ENCODE measurements at places on chromosomes 6 and 20.

DNA sequence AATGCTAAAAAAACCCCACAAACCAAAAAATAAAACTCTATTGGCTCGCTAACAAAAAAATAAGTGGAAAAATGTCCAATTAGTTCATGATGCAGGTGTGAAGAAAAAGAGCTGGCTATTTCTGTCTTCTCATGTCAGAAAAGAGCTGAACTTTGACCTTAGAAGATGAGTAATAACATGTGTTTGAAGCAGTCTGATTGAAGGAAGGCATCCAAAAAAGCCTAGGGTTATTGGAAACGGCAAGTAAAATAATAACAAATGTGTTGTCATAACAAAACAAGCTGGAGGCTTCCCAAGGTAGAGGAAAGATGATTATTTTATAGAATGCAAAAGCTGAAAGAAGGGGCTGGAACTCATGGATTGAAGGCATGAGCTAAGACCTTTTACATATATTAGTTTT lies 94.4 kb upstream of the FAM184A start:
- DNase-seq = no peak

GRCh38 chr6:100923481-100924165 lies 42.5 kb upstream of the ASCC3 start:
- no peak for DNase-seq

DNA sequence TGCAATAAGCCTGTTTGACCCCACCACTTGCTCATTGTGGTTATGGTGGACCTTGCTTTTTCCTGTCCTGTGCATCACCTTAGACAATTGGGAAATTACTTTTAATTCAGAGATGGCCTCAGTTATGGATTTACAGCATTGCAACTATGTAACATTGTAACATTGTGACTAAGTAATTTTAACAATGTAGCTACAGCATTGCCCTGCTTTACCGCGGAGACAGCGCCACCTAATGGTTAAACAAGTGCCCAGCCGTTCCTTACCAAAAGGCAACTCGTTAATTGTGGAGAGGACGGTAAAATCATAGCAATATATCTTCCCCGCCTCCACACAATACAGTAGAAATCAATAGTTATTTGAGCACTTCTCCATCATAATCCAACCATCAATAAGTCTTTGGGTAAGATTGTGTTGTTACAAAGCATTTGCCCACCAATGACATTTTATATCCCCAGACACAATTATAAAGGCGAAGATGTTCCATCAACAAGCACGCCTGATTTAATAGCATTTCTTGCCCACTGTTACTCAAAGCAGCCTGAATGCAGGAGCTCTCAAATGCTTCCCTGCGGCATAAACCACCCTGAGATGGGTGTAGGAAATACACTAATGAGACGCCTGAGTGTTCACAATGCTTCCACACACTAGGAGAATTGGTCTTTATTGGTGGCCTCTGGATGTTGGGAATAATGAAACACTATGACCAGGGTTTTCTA lies 93.7 kb downstream of the PROKR2 start:
- DNase-seq = peak; percentile 72

GRCh38 chr20:58876437-58876836 lies 23.9 kb downstream of the GNAS start:
- DNase-seq = no peak

DNA sequence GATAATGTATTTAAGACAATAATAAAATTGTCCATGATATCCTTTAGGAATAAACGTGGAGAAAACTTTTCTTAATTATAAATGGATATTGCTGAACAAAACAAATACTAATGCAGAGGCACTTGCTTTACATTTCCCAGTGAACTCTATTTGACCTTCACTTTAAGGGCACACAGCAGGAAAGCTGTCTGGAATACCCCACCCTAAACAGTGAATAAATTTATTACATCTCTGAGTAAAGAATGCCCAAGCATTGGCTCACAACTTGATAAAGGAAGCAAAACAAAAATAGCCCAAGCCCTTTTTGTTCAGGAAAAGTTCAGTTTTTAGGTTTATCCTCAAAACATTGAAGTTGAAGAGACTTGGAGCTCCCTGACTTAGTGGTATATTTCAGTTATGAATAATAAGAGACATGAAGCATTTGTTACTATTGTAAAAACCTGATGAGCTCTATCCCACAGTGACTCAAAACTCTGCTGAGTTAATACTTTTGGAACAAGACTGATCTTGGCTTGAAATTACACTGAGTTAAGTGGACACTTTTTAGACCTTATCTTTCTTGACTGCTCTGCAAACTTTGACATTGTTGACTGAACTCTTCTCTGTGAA lies 353.9 kb downstream of the BCKDHB start:
- no peak for DNase-seq

- DNase-seq = peak; percentile 27
These were observed 1.3 kb upstream of the VNN1 start for GRCh38 chr6:132715204-132715603.

DNA sequence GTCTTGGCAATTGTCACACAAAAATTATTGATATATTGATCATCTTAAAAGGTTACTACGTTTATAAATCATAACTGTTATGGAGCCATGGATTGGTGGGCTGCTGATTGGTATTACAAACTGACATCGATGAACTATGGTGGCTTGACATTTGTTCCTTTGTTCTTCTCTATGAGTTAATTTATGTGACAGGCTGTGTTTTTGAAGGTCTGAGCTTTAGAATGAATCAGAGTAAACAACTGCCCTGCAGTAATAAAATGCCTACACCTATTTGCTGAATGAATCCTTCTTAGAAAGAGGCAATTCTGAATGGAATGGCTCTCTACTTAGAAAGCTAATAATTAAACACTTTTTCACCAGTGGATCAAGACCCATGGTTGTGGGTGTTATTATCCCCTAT lies 506.3 kb upstream of the SPTLC3 start:
- DNase-seq = no peak

GRCh38 chr6:116369964-116370759 lies 585 bp upstream of the DSE start:
- DNase-seq = no peak

GRCh38 chr6:150666071-150666470 lies 66.4 kb downstream of the PLEKHG1 start:
- DNase-seq = no peak

DNA sequence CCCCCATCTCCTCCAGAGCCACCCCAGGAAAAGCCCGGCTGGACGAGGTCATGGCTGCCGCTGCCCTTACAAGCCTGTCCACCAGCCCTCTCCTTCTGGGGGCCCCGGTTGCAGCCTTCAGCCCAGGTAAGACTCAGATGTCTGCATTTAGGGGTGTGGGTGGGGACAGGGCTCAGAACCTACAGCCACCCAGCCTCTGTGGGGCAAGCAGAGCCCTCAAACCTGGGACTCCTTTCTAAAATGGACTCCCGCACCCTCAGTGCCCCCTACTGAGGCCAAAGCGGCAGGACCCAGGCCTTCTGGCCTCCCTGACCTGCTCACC lies 1.7 kb downstream of the SLC2A4RG start:
- no peak for DNase-seq

- DNase-seq = no peak
These were observed 1.6 kb downstream of the SRSF6 start for GRCh38 chr20:43459022-43459942.

DNA sequence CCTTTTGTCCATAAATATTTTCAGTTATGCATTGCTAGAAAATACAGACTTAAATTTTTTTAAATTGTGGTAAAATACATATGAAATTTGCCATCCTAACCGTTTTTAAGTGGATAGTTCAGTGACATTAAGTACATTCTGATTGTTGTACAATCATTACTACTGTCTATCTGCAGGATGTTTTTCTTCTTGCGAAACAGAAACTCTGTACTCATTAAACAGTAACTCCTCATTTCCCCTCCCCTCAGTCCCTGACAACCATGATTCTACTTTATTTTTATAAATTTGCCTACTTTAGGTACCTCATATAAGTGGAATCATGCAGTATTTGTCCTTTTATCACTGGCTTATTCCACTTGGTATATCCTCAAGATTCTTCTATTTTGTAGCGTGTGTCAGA lies 21.3 kb downstream of the TAF11 start:
- no peak for DNase-seq

DNA sequence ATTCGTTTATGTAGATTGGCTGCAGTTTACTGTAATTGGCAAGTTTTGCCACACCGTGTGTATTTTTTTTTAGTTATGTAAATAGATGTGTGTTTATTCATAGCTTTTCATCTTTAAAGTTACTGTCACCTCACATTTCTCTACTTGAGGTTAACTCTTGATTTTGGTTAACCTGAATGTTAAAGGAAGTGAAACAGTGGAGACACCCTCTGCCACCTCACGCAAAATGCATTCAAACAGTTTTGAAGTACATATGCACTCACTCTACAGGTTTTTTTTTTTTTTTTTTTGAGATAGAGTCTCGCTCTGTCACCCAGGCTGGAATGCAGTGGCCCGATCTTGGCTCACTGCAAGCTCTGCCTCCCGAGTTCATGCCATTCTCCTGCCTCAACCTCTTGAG lies 17.7 kb downstream of the OR2A4 start:
- DNase-seq = no peak

- no peak for DNase-seq
These were observed 2.4 kb downstream of the MYBL2 start for GRCh38 chr20:43669332-43669731.

Data from hypothalamus (tissue), 51 donors.